ENCODE measurements at places on chromosomes 4 and X. TPM values are rescaled to one million over a fixed set of nuclear protein-coding genes. Genes with fewer than 3 reads are reported as not detected.

DOK7 gene
- 0.48 TPM for polyA plus RNA-seq

USP17L12 gene
- not detected for polyA plus RNA-seq

CENPI gene
- polyA plus RNA-seq: 5.3 TPM

ARHGAP36 gene
- polyA plus RNA-seq: 0.46 TPM

RPL9 gene
- 3,267 TPM for polyA plus RNA-seq

EMCN gene
- polyA plus RNA-seq: 3.0 TPM

PLP1 gene
- 1,325 TPM for polyA plus RNA-seq

SLC25A14 gene
- polyA plus RNA-seq: 15.1 TPM

CCNA2 gene
- 16.8 TPM for polyA plus RNA-seq

ADGRL3 gene
- polyA plus RNA-seq: 10.6 TPM

HPGDS gene
- 2.6 TPM for polyA plus RNA-seq

LEF1 gene
- polyA plus RNA-seq: 6.8 TPM

CCNI gene
- 439 TPM for polyA plus RNA-seq

VCX2 gene
- not detected for polyA plus RNA-seq

CXorf49 gene
- polyA plus RNA-seq: not detected

SLC26A1 gene
- not detected for polyA plus RNA-seq
